Left hindlimb (tissue), 1 donor: ENCODE measurements at places on chromosomes 13 and 19.

GRCh38 chr19:1401889-1402217 lies 511 bp upstream of the GAMT start:
- DNase-seq = no peak

GRCh38 chr13:59409211-59409610 lies 754.5 kb downstream of the DIAPH3 start:
- peak; percentile 76 for DNase-seq

DNA sequence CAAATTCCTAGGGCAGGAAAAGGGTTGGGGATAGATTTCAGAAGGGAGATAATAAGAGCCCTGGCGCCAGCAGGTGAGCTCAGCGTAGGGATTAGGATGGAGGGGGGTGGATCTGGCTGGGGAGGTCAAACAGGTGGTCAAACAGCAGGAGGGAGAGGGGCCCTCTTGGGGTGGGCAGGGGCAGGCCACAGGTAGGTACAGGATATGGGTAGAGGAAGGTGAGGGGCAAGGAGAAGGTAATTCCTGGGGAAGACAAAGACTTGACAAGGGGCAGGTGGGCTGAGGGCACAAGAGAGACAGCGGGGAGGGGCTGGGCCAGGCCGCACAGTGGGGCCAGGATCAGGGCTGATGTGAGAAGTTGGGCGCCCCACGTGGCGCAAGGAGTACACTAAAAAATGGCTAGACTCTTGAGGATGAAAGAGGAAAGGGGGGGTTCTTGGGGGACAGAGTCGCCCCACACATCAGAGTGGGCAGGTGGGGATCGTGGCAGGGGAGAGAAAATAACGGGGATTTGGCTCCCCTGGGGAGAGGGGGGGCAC lies 713 bp downstream of the KRI1 start:
- peak; percentile 49 for DNase-seq

- no peak for DNase-seq
Measured at GRCh38 chr13:97492684-97493371, 58.9 kb downstream of the RAP2A start.

GRCh38 chr13:74889321-74889720 lies 592.6 kb downstream of the TBC1D4 start:
- no peak for DNase-seq

- no peak for DNase-seq
Measured at GRCh38 chr19:43620061-43621001, 902 bp upstream of the ZNF428 start.

DNA sequence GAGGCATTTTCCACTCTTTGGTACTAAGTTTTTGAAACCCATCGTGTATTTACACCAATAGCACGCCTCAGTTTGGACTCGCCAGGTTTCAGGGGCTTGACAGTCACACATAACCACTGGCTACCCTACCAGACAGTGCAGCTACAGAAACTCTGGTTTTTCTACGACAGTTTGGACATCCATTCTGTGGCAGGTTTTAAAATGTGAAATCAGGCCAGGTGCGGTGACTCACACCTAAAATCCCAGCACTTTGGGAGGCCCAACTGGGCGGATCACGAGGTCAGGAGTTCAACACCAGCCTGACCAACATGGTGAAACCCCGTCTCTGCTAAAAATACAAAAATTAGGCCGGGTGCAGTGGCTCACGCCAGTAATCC lies 13.2 kb downstream of the KDELR1 start:
- no peak for DNase-seq

- DNase-seq = no peak
Measured at GRCh38 chr13:47033216-47033615, 136.4 kb upstream of the HTR2A start.

GRCh38 chr13:41506312-41506711 lies 49.0 kb downstream of the RGCC start:
- no peak for DNase-seq

DNA sequence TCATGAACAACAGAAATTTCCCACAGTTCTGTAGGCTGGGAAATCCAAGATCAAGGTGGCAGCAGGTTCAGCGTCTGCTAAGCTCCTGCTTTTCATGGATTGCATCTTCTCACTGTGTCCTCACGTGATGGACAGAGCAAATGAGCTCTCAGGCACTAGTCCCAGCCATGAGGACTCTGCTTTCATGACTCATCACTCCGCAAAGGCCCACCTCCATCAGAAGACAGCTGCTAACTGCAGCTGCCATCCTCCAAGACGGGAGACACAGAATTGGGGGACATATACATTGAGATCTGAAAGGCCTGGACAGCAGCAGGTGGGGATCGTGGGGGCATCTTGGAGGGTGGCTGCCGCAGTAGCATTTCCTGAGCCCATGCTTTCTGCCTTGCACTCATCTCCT lies 44.4 kb upstream of the SPATA13 start:
- no peak for DNase-seq

GRCh38 chr19:42032431-42032830 lies 37.6 kb downstream of the GRIK5 start:
- no peak for DNase-seq

DNA sequence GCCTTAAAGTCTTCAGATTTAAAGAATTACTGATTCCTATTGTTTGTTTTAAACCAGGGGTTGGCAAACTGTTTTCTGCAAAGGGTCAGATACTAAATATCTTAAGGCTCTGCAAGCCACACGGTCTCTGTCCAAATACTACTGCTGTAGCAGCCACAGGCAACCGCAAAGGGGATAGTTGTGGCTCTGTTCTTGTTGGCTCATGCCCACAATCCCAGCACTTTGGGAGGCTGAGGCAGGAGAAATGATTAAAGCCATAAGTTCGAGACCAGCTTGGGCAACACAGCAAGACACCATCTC lies 22.4 kb downstream of the RANBP3 start:
- DNase-seq = no peak

DNA sequence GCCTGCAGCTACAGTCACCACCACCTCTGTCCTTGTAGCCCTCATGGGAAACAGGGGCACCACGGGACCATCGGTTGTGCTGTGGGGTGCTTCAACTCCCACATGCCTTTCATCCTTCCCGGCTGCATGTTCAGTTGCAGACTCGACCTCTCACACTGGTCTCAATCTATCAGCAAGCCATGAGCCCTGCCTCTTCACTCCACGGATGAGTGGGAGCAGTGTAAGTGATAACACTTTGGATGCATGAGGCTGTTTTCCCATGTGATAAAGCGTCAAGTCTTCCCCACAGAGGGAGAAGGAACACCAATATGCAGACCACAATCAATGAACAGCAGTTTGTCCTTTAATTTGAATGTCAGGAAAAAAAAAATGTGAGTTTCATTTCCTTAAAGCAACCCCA lies 12.2 kb downstream of the SERP2 start:
- no peak for DNase-seq

- peak; percentile 77 for DNase-seq
Measured at GRCh38 chr13:43686557-43686956, 100.2 kb downstream of the ENOX1 start.

- no peak for DNase-seq
Measured at GRCh38 chr19:36201684-36202083, 12.8 kb downstream of the ZNF565 start.

- DNase-seq = no peak
Measured at GRCh38 chr13:53054569-53054968, 26.0 kb downstream of the OLFM4 start.

DNA sequence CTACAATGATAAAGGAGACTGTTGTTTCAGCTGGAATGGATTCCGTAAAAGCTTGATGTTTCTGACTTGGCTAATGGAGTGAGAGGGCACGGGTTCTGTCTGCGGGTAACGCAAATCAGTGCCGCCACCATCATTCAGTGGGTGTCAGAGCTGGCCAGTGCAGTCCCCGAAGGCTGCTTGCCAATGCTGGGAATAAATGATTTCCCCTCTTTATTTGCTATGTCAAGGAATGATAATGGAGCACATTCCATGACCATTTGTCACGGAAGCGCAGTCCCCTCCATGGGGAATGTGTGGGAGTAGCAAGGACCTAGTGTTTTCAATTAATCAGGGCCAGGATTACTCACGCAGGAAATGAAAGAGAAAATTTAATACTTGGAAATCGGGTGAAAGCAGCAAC lies 899.3 kb downstream of the UQCRFS1 start:
- no peak for DNase-seq

- DNase-seq = no peak
Measured at GRCh38 chr13:52944697-52945096, 83.9 kb upstream of the OLFM4 start.

GRCh38 chr19:29672933-29673336 lies 7.7 kb downstream of the PLEKHF1 start:
- DNase-seq = no peak

- DNase-seq = no peak
Measured at GRCh38 chr19:39864118-39864517, 17.9 kb upstream of the FBL start.

GRCh38 chr13:42364613-42365000 lies 92.7 kb downstream of the AKAP11 start:
- no peak for DNase-seq

DNA sequence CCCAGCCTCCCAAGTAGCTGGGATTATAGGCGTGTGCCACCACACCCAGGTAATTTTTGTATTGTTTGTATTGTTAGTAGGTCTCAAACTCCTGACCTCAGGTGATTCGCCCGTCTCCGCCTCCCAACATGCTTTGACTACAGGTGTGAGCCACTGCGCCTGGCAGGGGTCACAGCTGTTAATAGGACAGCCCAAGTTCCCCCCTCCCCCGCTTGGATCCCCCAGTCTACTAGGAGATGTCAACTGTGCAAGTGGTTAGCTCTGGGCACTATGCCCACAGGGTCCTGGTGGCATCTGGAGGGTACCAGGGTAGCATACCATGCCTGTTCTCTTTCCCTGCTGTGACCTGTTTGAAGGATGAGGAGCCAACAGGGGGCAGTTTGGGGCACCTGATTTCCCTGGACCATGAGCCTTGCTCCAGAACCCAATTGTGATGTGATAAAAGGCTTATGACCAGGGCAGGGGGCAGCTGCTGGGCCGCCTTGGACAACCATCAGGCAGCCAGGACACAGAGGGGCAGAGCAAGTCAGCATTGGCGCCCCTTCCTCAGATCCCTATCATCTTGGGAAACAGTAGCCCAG lies at the start of gene TSPAN16:
TSS of gene TSPAN16 (plus strand) at position 496 of the 581 bp plus-strand sequence. CDS start 138 bp downstream, outside the sequence.
- no peak for DNase-seq

GRCh38 chr19:19866611-19867248 lies 1.0 kb downstream of the ZNF253 start:
- DNase-seq = peak; percentile 40

GRCh38 chr19:46022431-46023310 lies at the start of gene PGLYRP1:
Gene PGLYRP1, minus strand, starts transcription at chr19:46023053. Its CDS starts 32 bp downstream, at chr19:46023021.
- no peak for DNase-seq

- no peak for DNase-seq
Measured at GRCh38 chr19:4979211-4979807, 10.4 kb downstream of the KDM4B start.

DNA sequence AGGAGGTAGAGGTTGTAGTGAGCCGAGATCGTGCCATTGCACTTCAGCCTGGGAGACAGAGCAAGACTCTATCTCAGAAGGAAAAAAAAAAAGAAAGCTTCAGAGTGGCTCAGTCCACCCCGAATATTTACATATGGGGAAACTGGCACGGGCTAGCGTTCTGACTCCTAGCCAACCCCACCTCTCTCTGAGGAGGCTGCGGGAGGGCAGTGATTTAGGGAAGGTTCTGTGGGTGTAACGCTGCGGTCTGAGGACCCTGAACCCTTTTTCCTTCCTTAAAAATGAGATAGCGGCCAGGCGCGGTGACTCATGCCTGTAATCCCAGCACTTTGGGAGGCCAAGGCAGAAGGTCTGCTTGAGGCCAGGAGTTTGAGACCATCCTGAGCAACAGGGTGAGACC lies 5.0 kb downstream of the LRRC25 start:
- DNase-seq = no peak

DNA sequence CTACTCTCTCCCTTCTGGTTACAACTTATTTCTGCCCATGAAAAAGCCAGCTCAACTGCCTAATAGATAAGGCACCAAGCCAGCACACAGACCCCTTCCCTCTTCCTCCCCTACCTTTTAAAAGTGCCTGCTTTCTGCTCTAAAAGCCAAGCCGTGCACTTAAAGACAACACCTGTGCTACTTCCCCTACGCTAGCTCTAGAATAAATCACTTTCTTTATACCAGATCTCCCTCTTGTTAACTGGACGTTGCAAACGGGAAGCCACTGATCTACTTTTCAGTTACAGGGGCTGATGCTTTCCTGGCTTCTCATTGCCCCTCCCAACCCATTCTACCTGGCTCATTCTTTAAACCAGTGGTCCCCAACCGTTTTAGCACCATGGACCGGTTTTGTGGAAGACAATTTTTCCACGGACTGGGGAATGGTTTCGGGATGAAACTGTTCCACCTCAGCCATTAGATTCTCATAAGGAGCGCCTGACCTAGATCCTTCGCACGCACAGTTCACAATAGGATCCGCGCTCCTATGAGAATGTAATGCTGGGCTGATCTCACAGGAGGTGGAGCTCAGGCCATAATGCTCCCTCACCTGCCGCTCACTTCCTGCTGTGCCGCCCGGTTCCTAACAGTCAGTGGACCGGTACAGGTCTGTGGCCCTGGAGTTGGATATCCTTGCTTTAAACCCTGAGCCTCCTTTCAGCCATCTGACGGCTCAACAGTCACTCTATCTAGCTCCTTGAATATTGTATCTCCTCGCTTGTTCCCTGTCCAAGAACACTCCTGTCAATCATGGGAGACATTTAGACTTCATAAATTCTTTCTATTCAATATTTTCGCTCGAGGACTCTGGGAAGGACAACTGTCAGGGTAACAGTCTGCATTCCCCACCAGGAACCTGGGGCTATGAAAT lies 841 bp upstream of the ZNF223 start:
- peak; percentile 40 for DNase-seq

DNA sequence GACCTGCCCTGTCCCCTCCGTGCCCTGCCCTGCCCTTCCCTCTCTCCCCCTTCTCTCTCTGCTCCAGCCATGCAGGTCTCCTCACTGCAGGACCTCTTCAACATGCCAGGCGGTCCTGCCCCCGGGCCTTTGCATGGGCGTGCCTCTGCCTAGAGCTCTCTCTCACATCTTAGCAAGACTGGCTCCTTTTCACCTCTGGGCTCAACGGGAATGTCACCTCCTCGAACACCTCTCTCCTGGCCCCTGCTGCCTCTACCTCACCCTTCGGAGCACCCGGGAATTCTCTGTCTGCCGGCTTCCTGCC lies 5.6 kb downstream of the MFSD12 start:
- DNase-seq = no peak

GRCh38 chr13:66972659-66973058 lies 257.5 kb downstream of the PCDH9 start:
- no peak for DNase-seq

- DNase-seq = no peak
Measured at GRCh38 chr13:112785483-112785856, 95.6 kb downstream of the ATP11A start.

GRCh38 chr19:10450853-10451609 lies 30.7 kb downstream of the PDE4A start:
- no peak for DNase-seq

- no peak for DNase-seq
Measured at GRCh38 chr19:47481460-47482052, 2.5 kb downstream of the KPTN start.

GRCh38 chr19:39705578-39706188 lies 1.4 kb downstream of the LGALS14 start:
- DNase-seq = no peak

GRCh38 chr19:32539240-32539916 lies 41.6 kb upstream of the PDCD5 start:
- DNase-seq = no peak

- DNase-seq = peak; percentile 9
Measured at GRCh38 chr13:113668491-113668971, 1.5 kb downstream of the GRK1 start.
